Stimulated activated CD4-positive, alpha-beta T cell treated with anti-CD3 and anti-CD28 coated beads, Interleukin-12 subunit alpha, Interleukin-12 subunit beta, amount 100 ng/mL, for 48 hours (primary cell): ENCODE measurements at places on chromosomes 13 and 19.

DNA sequence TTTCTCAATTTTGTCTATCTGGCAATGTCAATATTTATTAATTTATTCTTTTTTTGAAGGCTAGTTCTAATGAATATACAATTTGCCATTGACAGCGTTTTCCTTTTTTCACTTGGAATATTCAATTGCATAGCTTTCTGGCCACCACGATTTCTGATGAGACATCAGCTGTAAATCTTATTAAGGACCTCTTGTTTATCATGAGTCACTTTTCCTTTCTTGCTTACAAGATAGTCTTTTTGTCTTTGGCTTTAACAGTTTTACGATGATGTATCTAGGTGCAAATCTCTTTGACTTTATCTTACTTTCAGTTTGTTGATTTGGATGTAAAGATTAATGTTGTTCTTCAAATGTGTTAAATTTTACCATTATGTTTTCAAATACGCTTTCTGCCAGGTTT is 991.6 kb upstream of the SLC10A2 start:
- no peak for DNase-seq

- DNase-seq, result no peak
Observed at GRCh38 chr19:16529466-16530144, 12.6 kb downstream of the CHERP start.

GRCh38 chr13:88979465-88980175 is 1308.4 kb downstream of the SLITRK5 start:
- DNase-seq, result no peak

GRCh38 chr19:45451131-45451849 is 16.5 kb upstream of the FOSB start:
- DNase-seq, result no peak

DNA sequence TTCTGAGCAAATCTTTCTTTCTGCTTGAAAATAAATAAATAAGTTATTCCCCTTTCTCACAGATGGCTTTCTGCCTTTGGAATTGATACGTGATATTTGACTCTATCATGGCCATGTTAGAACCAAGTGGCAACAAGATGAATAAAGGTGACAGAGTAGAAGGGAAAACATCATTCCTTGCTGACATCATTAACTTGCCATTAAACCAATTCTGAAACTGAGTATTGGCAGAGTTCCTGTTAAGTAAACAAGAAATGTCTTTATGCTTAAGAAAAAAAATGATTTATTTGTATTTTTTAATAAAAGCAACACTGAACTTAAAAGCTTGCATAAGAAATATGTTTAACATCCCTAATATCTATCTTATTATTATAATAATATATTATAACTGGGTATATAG is 828.1 kb downstream of the PCDH9 start:
- DNase-seq, result no peak

GRCh38 chr13:86397635-86398034 is 598.4 kb upstream of the SLITRK6 start:
- DNase-seq, result no peak

- DNase-seq, result no peak
Observed at GRCh38 chr13:96248996-96249395, 159.1 kb downstream of the HS6ST3 start.

GRCh38 chr19:19054315-19054938 is 9.4 kb upstream of the SLC25A42 start:
- no peak for DNase-seq

DNA sequence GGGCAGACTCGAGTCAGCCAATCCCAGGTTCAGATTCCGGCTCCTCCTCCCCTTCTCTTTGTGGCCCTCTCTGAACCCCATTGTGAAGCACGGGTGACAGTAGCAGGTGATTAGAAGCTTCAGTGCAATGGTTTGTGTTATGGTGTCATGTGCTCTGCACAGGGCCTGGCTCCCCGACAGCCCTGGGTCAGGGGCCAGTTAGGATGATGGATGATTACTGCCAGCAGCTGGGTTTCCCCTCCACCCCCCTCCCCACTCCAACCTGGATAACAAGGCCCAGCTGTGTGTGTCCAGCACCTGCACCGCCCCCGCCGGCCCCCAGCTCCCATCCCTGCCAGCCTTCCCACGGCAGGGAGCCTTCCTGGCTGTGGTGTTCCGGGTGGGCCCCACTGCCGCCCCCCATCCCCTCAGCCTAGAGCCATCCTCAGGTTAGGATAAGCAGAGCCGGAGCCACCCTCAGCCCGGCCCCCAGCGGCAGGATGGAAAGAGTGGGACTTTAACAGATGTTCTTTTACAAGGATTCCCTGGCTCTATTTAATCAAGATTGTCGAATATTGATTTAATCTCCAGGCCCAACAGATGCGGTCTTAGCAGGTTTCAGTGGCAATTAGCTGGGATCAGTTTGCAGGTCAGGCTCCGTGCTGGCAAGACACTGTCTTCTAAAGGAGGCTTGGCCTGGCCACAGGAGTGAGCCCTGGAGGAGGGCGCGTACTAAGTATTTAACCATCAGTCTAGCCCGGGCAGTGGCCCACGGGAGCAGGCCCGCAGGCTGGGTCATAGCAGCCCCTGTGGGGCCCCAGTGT is 156.2 kb downstream of the SIPA1L3 start:
- no peak for DNase-seq

DNA sequence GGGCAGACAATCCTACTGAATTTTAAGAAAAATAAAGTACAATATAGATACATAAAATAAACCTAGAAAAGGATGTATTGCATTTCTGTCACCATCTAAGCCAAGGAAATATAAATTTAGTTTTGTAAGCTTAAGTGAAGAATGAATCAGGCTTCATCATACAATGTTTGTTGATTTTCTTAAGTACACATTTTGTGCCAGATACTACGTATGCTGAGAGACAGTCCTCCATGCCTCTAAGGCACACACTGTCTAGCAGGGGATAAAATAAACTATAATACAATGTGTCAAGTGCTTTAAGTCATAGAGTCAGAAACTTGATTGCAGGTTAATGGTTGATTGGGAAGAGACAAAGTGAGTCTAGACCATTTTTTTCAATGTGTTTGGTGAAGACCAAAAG is 465.7 kb downstream of the TBC1D4 start:
- DNase-seq, result no peak

DNA sequence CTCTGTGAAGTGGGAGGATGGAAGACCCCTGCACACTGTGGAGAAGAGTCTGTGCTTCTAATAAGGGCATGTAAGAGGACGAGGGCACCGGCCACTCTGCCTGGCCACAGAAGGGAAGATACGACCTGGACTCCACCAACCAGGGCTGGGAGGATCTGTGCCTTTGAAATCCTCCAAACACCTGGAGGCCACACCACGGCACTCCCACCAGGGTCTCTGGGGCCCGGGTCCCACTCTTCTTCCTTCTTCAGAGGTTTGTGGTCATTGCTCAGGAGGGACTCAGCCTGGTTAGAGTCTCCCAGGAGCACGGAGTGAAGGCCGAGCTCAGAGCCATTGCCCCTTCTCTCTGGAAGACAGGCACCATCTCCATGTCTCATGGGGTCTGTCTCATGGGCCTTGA is 42.0 kb downstream of the RAB20 start:
- DNase-seq, result no peak

DNA sequence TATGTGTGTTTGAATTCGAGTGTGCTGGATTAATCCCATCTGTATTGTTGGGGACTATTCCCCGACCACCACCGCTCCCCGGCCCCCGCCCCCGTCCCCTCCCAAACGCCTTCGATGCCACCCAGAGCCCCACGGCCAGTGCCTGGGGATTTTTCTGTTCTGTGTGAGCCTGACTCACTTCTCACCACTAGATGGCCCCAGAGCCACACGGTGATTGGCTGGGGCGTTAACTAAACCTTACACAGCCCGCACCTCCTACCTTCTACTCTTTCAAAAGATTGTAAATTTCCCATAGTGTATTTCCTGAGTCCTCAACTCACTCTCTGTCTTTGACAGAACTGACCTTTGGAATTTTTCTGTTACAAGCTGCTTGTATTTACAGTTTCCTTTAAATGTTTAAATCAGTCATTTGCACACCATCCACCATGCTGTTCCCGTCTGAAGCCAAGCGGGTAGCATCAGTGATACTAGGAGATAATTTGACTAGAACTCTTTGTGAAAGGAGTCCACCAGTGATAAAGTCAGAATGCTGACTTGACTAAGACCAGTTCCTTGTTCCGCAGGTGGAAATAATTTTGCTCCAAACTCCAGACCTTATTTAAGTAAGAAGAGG is 61.4 kb downstream of the RFX2 start:
- DNase-seq, result peak; percentile 62
